Central memory CD4-positive, alpha-beta T cell (primary cell): ENCODE measurements at places on chromosomes 3 and 15.
A peak's percentile ranks its signal among the peaks of the same experiment; 100 is the strongest.

DNA sequence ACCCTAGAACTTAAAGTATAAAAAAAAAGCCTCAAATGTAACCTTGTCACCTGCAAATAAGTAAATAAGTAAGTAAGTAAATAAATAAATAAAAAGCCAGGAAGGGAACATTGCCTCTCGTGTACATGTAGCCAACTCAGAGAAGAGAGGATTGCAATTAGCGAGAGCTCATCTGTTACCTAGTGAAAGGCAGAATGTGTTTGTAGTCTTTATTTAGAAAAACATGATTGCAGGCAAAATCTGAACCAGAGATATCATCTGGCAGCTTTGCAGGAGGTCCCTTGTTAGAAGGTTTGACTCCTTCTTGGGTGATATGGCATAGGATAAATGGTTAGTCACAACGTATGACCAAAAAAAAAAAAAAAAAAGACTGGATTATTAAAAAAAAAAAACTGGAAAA, 71.6 kb upstream of the SYN2 start:
- no peak for DNase-seq

DNA sequence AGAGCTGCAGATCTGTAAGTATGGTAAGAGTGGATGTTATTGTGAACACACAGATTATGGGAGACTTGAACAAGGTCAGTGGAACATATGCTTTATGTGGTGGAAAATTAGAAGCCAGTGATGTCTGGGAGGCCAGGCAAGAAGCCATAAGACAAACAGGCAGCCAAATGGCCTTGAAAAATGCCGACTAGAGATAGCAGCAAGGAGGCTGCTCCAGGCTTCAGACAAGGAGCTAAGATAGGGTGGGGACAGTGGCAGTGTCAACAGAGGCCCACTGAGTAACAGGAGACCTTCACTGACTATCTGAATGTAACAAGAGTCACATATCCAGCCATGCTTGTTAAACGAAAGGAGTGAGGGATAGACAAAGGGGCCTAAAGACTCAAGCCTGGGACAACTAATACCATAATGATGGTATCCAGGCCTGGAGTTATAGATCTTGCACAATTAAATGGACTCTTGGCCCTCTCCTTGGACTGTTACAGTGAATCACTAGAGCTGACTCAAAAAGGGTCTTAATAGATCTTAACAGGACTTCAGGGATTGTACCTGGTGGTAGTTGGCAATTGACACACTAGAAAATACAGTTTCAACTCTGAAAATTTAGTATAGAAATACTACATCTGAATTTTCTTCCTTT, 50.6 kb downstream of the CFAP20DC start:
- DNase-seq: no peak

- DNase-seq: no peak
Measured at GRCh38 chr15:73335471-73335870, 33.3 kb downstream of the HCN4 start.

GRCh38 chr15:69154684-69155083, 5.8 kb upstream of the GLCE start:
- DNase-seq: no peak

- DNase-seq: peak; percentile 38
Measured at GRCh38 chr3:17023006-17023664, 138.4 kb downstream of the PLCL2 start.

DNA sequence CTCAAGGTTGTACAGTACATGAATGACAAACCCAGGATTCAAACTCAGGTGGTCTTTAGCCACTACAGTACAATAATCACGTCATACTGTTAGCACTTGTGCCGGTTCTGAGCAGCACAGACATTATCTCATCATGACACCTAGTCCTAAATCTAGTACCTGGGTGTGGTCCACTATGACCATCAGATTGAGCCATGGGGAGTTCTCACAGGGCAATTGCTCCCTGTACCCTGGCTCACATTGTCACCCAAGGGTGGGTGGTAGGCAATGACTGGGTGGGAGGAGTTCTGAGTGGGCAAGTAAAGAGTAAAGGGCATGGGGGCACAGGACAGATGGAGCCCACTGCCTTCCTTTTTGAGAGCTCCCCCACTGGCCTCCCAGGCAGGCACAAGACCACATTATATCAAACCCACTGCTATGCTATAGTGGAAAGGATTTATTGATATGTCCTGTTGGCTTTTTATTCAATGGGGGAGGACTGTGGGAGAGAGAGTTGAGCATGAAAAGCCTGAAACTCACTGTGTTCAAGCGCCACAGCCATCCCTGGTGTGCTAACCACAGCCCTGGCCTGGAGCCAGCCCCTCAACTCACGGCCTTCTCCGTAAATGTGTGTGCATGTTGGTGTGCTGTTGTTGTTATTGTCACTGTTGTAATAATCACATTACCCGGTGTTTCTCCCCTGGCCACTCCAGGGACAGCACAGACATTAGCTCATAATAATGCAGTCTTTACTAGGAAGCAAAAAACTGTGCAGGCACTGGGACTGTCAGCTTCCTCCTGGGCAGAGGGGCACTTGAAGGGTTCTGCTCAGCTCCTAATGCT, 27.3 kb downstream of the ADCY5 start:
- DNase-seq: no peak

DNA sequence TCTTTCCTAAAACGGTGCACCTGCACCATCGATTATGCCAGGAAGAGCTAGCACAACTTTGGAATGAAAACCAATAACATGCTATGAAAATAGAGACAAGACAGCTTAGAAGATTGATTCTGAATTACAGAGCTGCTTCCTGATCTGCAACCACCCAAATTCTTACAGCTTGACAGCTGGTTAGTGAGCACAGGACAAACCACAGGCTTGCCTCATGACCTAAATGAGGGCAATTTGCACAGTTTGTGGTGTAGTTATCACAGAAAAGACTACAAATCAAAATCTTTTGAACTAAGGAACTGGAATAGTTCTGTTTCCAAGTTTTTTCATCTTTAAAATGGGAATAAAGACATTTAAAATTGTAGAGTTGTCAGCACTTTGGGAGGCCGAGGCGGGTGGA, 533.5 kb downstream of the NAALADL2 start:
- no peak for DNase-seq
